ENCODE measurements at places on chromosomes 1 and 21.

- DNase-seq, result no peak
These were observed 191.2 kb upstream of the GREM2 start for GRCh38 chr1:240803151-240803550.

DNA sequence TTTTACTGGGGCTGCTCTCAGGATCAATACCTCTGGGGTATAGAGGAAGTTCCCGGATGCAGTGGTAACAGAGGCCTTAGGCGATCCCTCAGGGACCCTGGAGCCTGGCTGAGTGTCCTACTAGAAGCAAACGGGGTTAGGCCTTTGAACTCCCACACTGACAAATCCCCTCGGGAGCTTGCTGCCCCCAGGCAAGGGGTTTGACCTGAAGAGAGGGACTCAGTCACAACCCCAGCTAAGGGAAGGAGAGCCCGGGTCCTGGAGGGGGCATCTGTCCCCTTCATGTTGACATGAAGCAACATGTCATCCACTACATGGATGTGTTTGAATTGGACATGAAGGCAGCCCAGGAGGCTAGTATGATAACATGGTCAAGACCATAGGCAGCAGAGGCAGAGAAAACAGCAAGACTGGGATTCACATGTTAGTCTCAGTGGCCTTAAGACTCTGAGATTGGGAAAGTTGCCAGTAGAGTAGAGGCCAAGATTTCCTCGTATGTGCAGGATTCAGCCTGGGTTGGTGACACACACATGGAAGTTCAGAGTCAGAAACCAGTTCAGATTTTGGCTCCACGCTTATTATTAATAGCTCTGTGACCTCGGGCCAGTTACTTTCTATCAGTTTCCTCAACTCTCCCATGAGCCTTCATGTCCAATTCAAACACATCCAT, 101.5 kb downstream of the KCNN3 start:
- no peak for DNase-seq

DNA sequence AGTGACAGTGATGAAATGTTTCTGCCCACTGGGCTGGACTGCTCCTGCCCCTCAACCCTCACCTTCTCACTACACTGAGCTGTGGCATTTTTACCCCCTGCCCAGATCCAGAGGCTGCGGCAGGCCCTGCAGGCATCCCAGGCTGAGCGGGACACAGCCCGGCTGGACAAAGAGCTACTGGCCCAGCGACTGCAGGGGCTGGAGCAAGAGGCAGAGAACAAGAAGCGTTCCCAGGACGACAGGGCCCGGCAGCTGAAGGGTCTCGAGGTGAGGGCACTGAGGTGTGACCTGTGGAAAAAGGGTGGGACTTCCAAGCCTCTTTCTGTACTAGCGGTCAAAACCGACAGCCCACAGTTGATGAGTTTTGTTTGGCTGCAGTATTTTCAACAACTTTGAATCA, 6.2 kb upstream of the TUFT1 start:
- no peak for DNase-seq

DNA sequence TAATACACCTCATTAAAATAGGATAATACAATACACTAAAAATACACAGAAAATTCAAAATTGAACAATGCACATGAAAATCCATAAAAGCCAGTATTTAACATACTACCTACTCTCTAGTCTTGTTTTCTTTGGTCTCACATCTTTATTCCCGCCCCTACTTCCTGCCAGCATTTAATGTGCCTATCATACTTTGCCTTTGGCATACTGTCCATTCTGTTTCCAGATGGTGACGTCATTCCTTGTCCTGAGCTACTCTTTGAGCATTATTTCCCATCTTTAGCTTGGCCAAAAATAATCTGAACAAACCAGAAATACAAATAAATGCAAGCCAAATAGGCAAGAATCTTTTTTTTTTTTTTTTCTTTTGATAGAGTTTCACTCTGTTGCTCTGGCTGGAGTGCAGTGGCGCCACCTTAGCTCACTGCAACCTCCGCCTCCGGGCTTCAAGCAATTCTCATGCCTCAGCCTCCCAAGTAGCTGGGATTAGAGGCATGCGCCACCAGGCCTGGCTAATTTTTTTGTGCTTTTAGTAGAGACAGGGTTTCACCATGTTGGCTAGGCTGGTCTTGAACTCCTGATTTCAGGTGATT, 4.4 kb downstream of the HFM1 start:
- no peak for DNase-seq

DNA sequence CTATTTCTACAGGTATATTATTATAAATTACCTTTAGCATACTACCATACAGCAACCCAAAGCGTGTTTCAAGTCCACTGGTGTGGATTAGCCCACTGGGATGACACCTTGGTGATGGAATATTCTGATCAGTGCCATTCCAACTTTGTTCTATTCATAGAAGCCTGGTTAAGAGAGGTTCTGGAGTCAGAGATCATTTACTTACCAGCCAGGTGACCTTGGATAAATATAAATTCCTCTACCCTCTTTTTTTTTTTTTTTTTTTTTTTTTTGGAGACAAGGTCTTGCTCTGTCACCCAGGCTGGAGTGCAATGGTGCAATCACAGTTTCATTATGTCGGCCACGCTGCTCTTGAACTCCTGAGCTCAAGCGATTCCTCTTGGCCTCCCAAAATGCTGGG, at the start of gene SPATA45:
Gene SPATA45, minus strand, starts transcription at position 101 of the 400 bp plus-strand sequence. CDS start 11,500 bp downstream, outside the sequence.
- DNase-seq, result no peak

- peak; percentile 78 for DNase-seq
These were observed 694 bp upstream of the PDIK1L start for GRCh38 chr1:26110731-26111529.

DNA sequence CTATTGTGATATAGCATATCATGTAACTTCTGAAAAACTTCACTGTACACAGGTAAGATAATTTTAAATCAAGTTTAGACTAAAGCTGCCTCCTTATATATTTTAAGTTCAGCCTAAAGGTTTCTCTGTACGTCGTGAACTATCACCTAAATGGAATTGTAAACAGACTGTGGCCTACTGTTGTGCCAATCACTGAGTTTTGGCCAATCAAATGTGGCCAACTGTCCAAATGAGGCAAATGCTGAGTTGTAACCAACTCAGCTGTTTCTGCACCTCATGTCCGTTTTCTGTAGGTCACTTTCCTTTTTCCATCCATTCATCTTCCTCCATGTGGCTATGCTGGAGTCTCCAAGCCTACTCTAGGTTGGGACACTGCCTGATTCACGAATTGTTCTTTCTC, 63.7 kb upstream of the ST6GALNAC3 start:
- DNase-seq, result no peak

GRCh38 chr1:147720557-147720956, 39.8 kb downstream of the GJA5 start:
- DNase-seq, result no peak

GRCh38 chr21:15626031-15626430, 103.8 kb upstream of the USP25 start:
- DNase-seq, result no peak

- no peak for DNase-seq
These were observed 1.8 kb downstream of the ZNF362 start for GRCh38 chr1:33257772-33258712.

DNA sequence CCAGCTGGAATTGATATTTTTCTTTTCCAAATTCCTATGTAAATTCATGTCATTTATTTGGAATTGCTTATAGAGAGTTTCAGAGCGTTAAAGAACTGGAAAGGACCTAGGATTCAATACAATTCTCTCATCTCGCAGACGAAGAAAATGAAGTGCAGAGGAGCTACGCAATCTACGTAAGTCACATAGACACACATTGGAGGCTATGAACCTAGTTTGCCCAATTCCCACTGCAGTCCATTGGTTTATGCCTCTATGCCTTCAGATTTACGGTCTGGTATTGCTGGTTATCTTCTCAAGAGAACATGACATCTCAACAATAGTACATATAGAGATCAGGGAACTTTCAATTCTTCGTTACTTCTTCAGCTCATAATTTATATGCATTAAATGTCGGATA, 971 bp upstream of the RNF2 start:
- DNase-seq, result no peak

- no peak for DNase-seq
These were observed 210.1 kb upstream of the NRIP1 start for GRCh38 chr21:15274701-15275485.

DNA sequence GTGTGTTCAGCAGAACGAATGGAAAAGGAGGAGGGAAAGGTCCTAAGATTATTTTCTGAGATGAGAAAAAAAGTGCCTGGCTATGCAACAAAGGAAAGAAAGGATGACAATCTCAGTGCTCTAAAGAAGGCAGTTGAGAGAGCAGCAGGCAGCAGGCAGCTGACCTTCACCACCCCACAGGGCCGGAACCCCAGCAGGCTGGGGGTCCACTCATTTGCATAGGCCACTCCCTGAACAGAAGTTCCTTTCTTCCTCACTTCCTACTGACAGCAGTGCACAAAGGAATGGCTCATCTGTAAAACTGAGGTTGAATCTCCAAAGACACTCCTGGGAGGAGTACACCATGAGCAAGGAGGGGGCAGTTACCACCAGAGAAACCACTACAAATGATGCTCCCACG, 41.4 kb upstream of the TNR start:
- DNase-seq, result no peak

DNA sequence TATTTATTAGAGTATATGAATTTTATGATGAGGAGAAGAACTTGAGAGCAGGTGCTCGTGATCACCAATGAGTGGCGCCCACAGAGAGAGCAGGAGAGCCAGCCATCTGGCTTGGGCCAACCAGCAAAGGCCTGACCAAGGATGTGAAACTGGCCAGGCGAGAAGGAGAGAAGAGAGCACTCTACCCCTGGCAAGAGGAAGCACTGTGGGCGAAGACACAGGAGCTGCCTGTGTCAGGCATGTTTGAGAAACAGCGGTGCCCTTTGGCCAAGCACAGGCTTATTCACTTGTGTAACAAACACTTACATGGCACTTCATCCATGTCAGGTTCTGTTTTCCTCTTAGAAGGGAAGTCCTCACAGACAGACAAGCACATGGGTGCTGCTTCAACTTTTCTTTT, 4.2 kb upstream of the SIPA1L2 start:
- DNase-seq, result no peak

DNA sequence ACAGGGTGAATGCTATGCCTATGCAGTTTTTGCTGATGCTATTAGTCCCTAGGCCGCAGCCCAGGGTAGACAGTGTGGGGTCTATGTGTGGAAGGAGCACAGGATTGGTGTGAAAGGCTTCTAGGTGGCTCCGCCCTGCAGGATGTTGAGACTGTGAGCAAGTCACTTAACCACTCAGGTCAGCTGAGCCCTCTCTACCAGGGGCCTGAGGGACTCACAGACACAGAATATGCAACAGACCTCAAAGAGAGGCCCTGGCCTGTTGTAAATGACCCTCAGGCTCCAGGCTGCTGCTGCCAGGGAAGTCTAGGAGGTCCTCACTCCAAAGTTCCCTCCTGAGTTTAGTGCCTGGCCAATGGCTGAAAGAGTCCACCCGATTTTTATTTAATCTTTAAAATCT, 11.0 kb downstream of the NHLH2 start:
- DNase-seq, result no peak

DNA sequence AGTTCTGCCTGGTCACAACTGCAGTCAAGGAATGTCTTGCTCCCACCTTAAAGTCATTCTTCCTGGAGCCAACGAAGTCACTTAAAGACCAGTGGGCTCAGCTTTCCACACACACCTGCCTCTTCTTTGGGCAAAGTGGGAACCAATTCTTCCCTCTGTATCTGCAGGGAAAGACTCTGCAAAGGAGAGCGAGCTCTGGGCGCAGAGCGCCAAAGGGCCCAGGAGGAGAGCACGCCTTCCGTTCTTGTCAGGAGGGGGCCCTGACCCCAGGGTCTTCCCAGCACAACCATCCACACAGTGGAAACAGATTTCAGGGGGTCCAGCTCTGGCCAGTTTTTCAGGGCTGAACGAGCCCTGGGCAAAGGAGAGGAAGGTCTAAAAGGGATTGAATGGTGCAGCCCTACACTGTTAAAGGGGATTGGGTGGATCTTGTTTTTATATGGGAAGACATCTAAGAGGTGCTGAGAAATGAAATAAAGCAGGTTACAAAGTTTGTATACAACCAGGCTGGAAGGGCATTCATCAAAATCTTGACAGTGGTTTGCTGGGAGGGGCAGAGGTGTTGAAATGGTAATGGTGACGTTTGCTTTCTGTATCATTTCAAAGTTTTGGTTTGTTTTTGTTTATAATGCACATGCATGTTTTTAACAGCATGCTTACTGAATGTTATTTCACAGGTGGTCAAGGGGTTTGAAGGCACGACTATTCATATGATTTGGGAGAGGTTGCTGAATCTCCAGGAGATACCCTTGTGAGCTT, 6.8 kb upstream of the OLIG2 start:
- DNase-seq, result no peak

DNA sequence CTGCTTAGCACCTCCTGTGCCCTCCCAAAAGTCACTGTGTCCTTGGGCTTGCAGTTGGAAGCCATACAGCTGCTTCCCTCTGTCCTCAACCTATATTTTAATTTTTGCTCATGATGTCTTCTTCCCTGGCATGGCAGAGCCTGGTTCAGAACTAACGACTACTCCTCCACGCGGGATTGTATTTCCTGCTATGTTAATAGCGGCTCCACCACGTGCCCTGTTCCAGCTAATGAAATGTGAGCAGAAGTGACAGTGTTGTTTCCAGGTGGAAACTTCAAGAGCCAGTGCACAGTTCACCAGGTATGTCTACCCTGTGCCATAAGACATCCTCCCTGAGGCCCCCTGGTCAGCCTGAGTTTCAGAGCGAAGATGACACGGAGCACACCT, 52.1 kb downstream of the DHRS3 start:
- DNase-seq, result no peak

DNA sequence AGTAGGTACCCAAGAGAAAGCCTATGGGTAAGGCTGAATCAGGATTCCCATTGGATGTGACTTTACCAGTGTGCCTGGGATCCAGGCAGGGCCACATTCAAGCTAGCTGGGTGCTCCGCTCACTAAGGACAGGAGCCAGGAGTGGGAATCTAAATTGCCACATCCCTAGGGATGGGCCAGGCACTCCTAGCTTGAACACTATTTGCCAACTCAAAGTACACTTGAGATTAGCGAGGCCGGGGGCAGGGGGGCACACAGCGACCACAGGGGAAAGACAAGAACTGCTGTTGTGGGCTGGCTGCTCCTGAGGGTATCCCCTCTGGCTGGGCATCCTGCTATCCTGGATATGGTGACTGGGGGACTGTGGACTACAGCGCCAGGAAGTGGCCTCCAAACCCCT, 4.3 kb downstream of the SLC45A3 start:
- DNase-seq, result no peak

GRCh38 chr1:89802841-89803240, 18.0 kb upstream of the LRRC8D start:
- no peak for DNase-seq

- DNase-seq, result peak; percentile 58
These were observed 601 bp downstream of the CEPT1 start for GRCh38 chr1:111140680-111140967.

- DNase-seq, result no peak
These were observed 15.4 kb downstream of the FMOD start for GRCh38 chr1:203335503-203335902.

DNA sequence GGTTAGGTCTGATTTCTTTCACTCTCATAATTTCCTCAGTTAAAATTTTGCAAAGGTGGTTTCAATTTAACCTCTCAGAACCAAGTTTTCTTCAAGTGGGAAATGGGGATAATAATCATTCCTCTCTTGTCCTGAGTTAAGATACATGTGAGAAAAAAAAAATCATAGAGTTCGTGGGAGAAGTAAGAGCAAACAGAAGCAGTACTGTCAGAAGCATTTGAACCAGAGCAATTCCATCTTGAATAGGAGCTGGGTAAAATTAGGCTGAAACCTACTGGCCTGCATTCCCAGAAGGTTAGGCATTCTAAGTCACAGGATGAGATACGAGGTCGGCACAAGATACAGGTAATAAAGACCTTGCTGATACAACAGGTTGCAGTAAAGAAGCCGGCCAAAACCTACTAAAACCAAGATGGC, 28.6 kb upstream of the TMEM61 start:
- DNase-seq, result no peak

GRCh38 chr1:64936956-64937355, 29.4 kb downstream of the JAK1 start:
- no peak for DNase-seq

Measured in hematopoietic multipotent progenitor cell treated with erythropoietin and hydrocortisone succinate and interleukin-3 and kit ligand, for 15 days (in vitro differentiated cells).